ENCODE measurements at places on chromosomes 5 and 9.

GRCh38 chr5:116521173-116521872 lies 53.3 kb downstream of the SEMA6A start:
- no peak for DNase-seq

DNA sequence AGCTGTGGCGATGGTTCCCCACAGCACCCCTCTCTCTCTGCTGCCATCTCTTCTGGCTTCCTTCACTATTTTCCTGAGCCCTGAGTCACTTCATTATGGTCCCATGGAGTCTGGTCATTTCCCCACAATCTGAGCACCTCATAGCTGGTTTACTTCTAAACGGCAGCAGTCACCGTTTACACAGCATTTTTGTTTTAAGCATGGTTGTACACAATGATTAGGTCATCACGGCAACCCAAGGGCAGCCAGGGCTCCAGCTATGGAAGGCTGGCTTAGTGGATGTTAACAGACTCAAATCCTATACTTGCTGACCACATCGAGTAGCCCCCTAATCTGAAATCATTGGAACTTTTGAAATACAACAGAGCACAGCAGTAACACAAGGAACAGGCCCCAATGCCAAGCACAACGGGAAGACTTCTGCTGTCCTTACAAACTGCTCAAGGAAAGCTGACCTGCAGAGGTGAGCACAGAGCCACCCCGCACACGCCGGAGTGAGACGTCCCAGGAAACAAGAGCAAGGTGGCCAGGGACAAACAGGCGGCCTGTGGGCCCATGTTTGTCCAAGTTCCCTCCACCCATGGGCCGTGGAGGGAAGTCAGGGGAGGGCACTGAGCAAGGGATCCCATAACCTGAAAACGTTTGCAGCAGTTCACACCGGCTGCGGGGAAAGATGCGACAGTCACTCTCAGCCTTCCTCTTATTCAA lies 22.9 kb downstream of the CAMSAP1 start:
- no peak for DNase-seq

GRCh38 chr5:89302102-89302891 lies 419.3 kb upstream of the MEF2C start:
- no peak for DNase-seq

DNA sequence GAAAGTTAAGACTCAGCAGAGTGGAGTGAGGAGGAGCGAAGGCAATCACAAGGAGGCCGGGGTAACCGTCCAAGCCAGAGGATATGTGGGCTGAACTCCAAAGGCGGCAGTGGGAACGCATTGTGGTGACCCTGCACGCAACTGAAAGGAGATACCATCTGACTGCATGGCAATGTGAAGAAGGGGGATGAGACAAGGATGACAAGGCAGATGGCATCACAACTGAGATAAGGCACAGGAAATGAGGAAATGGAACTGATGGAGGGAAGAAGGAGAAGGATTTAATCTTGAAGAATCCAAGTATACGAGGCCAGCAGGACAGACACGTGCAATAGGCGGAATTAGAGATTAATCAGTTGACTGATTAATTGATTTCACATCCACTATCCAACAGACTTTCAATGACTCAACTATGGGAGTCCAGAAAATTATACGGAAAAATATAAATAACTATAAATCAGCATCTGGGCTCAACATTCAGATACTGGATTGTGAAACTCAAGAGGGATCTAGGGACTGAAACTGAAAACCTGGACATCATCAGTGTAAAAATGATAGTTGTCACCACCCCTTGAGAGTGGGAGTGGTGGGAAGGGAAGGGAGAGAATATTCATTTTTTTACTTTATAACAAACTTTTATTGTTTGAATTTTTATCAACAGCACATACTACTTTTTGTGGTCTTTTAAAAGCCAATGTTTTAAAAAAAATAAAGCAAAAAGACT lies 86.1 kb downstream of the ARL15 start:
- no peak for DNase-seq

DNA sequence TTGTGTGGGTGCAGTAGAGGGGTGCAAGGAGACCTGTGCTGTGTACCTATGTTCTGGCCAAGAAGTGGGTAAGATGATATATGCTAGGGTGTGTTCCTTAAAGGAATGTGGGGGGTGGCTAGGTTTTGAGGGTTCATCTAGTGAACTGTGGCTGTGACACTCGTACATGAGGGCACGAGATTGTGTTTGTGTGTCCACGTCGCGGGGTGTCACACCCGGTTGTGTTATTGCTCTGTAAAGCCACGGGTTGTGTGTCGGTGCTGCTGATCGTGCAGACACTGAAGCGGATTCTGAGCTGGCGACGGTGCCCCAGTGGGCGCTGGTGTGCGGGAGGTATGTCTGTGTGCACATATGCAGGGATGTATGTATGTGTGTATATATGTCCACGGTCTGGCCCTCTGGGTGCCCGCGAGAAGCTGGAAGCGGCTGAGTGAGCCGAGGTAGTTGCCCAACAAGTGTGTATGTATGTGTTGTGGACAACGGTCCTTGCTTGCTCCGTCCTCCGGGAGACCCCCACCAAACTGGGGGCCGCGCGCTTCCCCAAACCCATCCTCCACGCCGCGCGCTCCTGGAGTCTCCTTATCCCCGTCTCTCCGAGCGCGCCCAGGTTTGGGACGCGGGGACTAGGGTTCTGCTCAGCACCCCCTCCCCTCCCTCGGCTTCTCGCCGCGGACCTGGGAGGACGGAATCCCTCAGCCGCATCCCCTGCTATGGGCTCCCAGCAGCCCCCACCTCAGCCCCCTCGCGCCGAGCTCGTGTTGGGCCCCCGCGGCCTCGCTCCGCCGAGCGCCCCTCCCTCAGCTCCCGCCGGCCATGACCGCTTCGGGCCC lies 639 bp downstream of the PCDH1 start:
- no peak for DNase-seq

DNA sequence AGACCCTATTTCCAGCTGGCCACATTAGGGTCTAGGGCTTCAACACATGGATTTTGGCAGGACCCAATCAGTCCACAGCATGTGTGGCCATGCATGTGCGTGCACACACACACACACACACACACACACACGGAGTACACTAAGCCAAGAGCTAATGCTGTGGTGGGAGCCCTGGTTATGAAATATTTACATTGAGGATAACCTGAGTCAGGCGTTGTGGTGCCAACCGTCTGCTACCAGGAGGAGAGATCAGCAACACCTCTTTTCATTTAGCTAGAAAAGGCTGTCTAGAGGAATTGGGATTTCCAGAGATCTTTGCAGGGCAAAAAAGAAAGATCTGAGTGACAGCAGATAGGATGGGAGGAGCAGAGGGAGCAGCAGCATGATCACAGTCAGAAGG lies 141.5 kb downstream of the TRPM3 start:
- DNase-seq: no peak

Measured in stimulated activated CD8-positive, alpha-beta memory T cell treated with anti-CD3 and anti-CD28 coated beads, Interleukin-15, amount 100 ng/mL, for 24 hours (primary cell).